ENCODE measurements at places on chromosomes 5 and 9. TPM values are rescaled to one million over a fixed set of nuclear protein-coding genes. Genes with fewer than 3 reads are reported as not detected.

Gene LECT2
- not detected for total RNA-seq

DNA sequence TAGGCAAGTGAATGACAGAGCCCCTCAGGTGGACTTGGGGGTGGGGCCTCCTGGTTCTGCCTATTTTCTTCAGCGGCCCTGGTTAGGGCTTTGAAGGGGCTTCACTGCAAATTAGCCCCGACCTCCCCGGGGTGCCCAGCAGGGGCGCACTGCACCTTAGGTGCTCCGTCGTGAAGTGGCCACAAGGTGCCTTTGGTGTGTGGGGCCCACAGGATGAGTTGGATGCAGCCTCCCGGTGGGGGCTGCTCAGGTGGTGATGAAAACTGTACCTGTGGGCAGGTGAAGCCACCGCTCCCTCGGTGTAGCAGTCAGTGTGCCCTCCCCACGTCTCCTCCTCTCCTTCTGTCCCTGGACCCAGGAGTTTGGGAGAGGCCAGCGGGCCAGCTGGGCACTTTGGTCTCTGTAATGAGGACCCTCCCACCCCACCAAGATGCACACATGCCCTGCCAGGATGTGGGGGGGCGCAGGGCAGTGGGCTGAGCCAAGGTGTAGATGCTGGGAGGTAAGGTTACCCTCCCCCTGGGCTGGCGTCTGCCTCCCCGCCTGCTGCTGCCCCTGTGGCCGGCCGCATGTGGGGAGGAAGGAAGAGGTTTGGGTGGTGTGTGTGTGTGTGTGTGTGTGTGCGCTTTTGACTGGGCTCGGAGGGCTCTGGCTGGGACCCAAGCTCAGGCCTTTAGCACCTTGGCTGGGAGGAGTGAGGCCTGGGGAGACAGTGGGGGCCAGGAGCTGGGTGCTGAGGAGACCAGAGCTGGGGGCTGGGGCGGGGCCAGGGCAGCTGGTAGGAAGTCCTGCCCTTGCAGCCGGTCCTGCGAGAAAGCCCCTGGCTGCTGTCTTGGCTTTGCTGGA is 55.6 kb downstream of the RXRA start:
- no peaks in the 10 kb centered on the region for H3K27me3 ChIP-seq
- H3K4me3 ChIP-seq = no peak overlapping the region
- H3K27ac ChIP-seq = peak overlapping the region; percentile 63

DNA sequence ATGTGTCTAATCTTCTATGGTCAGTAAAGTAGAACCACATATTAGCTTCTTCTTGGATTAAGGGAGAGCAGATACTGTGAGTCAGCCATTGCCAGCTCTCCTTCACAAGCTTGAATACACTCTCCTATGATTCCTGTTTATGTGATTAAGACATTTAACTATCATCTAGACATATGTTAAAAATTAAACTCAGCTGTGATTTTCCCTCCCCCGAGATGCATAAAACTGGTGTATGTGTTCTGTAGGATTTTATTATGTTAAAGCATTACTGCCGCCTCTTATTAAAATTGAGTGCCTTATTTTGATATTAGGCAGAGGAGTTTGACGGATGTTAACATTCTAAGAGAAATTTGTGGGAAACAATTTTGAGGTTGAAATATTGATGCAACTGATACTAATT is 114.6 kb downstream of the ACTBL2 start:
- no peaks in the 10 kb centered on the region for H3K27me3 ChIP-seq
- no peaks in the 10 kb centered on the region for H3K36me3 ChIP-seq
- no peak overlapping the region for H3K27ac ChIP-seq
- no peak for DNase-seq
- H3K4me3 ChIP-seq = no peak overlapping the region

DNA sequence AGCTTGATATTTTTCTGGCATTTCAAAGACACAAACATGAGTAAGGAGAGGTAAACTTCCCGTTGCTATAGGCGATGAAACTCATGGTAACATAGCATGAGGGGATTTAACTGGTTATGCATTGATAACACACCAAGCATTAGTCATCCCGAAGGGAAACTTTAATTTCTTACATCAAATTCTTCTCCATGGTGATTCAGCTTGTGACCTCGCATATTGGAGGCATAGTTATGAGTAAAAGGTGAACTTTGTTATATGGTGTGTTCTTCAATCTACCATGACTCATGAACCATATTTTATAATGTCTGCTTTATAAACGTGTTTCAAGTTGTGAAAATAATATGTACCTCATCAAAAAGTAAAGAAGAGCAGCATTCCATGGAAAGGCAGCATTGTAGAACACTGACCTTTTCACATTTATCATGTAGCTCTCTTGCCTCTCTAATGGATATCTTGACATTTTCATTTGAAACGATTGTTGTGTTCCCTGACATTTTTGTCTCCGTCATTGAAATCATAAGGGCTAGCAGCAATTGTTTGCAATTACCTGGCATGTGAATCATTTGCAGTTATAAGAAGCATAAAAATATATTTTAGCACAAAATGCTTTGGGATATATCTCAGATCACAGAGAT is 491.8 kb downstream of the ANXA1 start:
- H3K27me3 ChIP-seq = no peaks in the 10 kb centered on the region
- no peaks in the 10 kb centered on the region for H3K36me3 ChIP-seq
- no peak for DNase-seq
- no peak overlapping the region for H3K27ac ChIP-seq
- H3K4me3 ChIP-seq = no peak overlapping the region

Gene ACOT12
- total RNA-seq = not detected

- no peaks in the 10 kb centered on the region for H3K36me3 ChIP-seq
- no peak overlapping the region for H3K4me3 ChIP-seq
- DNase-seq = no peak
Measured at GRCh38 chr5:60349891-60350415, 350.0 kb downstream of the DEPDC1B start.

GRCh38 chr5:116573279-116573701 is 1.3 kb downstream of the SEMA6A start:
- peaks cover 37% of the 10 kb centered on the region for H3K4me1 ChIP-seq
- peak overlapping the region; percentile 87 for H3K4me3 ChIP-seq

DNA sequence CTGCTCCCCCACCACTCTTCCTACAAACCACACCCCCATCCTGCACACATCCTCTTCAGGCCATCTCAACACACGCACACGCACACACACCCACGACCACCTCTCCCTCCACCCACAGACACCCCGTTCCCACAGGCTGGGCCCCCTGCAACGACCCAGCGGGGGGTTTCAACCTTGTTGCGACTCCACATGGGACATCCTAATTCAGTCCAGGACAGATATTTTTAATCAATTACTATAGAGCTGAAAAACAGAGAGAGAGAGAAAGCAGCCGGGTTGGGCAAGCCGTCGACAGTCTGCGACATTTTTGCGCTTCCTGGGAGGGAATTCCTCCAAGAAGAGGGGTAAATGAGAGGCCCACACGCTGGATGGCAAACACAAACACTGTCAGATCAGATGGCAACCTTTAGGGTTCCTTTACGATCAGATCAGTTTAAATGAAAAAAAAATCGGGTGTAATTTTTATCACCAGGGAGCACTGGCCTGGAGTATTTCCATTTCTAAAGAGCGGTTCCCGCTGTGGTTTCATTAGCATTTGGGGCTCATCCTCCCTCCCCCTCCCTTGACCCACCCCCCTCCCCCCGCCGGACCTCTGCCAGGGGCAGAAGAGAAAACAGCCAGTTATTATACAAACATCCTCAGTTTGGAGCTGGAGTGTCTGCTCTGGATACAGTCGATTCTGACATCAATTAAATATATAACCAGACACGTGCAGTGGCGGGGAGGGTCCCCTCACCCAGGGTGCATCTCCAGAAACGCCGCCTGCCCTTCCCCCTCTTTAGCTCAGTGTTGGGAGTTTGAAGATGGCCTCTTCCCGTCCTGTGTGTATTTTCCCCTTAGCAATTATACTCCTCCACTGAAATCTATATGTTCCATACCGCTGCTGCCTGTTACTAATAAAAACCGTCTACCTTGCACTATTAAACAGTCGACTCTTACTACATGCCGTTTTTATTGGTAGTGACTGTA is 2.3 kb upstream of the IRX2 start:
- peak overlapping the region; percentile 75 for H3K27ac ChIP-seq
- H3K27me3 ChIP-seq = no peaks in the 10 kb centered on the region
- H3K36me3 ChIP-seq = peaks cover 9% of the 10 kb centered on the region
- peaks cover 59% of the 10 kb centered on the region for H3K4me1 ChIP-seq

Gene PCDHB3
- 8.8 TPM for total RNA-seq

- no peak for DNase-seq
- H3K4me3 ChIP-seq = no peak overlapping the region
- peak overlapping the region; percentile 32 for H3K27ac ChIP-seq
- H3K36me3 ChIP-seq = peaks cover 36% of the 10 kb centered on the region
- no peaks in the 10 kb centered on the region for H3K27me3 ChIP-seq
Measured at GRCh38 chr5:16784843-16785791, 151.0 kb downstream of the MYO10 start.

DNA sequence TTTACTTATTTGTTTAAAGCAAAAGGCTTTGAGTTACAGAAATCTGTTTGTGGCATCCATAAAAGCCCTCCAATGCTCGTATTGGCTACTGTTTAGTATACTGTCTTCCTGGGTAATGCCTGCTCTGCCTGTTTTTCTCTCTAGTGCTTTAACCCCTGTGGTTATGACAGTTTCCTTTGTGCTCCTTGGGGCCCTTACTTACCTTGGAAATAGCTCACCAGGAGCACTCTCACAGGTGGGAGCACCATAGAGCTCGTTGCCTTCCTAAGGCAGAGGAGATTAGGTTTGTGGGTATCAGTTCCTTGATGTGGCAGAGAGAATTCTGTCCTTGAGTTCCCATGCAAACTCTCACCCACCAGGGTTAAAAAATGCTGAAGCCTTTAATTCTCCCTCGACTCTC is 242.8 kb downstream of the CDH18 start:
- peaks cover 2% of the 10 kb centered on the region for H3K27me3 ChIP-seq
- H3K27ac ChIP-seq = no peak overlapping the region
- H3K4me1 ChIP-seq = no peaks in the 10 kb centered on the region
- no peak for DNase-seq
- no peak overlapping the region for H3K4me3 ChIP-seq
- no peaks in the 10 kb centered on the region for H3K36me3 ChIP-seq

Gene OCLN
- 4.4 TPM for total RNA-seq

DNA sequence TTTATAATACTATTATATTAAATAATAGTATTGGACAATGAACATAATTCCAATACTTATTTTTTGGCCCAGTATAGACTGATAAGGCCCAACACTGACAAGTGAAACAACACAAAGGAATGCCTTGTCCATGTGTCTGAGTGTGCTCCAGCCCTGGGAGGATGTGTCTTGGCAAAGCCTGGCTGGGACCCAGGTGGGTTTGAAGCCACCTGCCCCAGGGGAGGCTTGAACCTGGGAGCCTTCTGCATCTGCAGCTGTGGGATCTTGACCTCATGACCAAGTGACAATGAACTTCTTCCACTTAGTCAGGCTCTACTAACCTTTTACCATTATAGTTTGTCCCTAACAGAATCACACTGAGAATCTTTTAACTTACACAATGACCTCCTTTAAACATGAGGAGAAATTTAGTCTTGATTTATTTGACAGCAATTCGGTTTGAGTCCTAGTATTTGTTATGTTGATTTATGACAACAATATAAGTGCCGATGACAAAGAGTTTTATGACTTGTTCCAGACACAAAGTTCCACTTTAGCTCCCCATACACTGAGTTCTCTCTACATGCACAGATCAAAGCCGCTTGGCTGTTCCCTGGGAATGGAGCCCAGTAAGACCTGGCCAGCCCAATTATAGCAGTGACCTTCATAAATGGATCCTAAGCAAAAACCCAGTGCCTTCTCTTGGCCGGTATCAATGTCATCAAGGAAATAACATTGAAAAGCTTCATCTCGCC is 294.5 kb downstream of the CTNND2 start:
- no peak overlapping the region for H3K4me3 ChIP-seq
- H3K27me3 ChIP-seq = no peaks in the 10 kb centered on the region
- no peaks in the 10 kb centered on the region for H3K4me1 ChIP-seq
- no peak overlapping the region for H3K27ac ChIP-seq

- H3K27ac ChIP-seq = peak overlapping the region; percentile 96
- no peaks in the 10 kb centered on the region for H3K27me3 ChIP-seq
- peaks cover 67% of the 10 kb centered on the region for H3K4me1 ChIP-seq
- DNase-seq = no peak
- H3K4me3 ChIP-seq = peak overlapping the region; percentile 55
- peaks cover 2% of the 10 kb centered on the region for H3K36me3 ChIP-seq
Measured at GRCh38 chr5:39519566-39520231, 94.9 kb upstream of the DAB2 start.

DNA sequence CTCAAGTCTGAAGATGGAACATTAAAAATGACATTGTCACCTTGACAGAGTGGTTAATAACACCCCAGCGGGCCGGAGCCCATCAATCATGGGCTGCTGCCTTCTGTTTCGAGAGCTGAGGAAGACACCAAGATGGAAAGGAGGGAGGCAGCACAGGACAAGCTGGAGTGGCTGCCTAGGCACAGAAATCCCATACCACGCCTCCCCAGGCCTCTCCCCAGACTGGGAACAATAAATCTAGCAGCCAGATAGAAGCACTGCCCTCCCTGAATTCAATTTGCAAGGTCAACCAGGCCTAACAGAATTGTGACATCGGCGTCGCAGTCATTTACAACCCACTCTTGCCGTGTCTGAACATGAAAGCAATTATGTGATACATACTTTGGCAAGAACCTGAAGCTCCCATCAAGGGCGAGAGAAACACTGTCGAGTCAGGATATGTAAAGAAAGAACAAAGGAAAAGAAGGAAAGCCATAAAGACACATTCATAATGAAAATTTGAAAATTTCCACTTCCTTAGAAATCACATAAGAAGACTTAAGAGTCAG is 35.4 kb upstream of the ZNF354A start:
- no peak overlapping the region for H3K4me3 ChIP-seq
- no peak for DNase-seq
- no peaks in the 10 kb centered on the region for H3K36me3 ChIP-seq
- no peaks in the 10 kb centered on the region for H3K27me3 ChIP-seq

DNA sequence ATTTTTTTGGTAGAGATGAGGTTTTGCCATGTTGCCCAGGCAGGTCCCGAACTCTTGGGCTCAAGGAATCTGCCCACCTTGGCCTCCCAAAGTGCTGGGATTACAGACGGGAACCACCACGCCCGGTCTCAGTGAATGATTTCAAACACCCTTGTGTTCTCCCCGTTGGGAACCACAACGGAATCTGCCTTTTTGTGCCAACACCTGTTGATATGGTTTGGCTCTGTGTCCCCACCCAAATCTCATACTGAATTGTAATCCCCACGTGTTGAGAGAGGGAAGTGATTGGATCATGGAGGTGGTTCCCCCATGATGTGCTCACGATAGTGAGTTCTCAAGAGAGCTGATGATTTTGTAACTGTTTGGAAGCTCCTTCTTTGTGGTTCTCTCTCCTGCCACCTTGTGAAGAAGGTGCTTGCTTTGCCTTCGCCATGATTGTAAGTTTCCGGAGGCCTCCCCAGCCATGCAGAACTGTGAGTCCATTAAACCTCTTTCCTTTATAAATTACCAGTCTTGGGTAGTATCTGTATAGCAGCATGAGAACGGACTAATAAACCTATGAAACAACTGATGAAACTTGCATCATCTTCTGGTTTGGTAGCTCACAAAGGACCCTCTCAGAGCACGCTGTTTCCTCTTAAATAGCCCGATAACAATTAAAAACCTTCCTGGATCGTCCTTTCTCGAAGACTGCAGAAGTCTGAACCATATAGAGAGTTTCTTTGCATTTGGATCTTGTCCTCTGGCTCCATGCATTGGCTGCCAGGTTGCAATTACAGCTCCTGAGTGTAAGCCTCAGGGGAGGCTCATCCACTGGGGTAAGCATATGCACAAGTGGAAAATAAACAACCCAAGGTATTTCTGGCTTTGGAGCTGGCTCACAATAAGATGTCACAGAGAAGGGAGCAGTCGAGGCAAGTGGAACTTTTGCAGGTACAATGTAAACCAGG is 91.5 kb downstream of the SPRY4 start:
- DNase-seq = no peak
- H3K27ac ChIP-seq = no peak overlapping the region
- peaks cover 2% of the 10 kb centered on the region for H3K36me3 ChIP-seq
- peaks cover 10% of the 10 kb centered on the region for H3K4me1 ChIP-seq

All from osteocyte (in vitro differentiated cells).